ENCODE measurements at places on chromosomes 16 and 17.

- peak; percentile 77 for DNase-seq
Observed at GRCh38 chr16:11257131-11257938, 1.3 kb upstream of the SOCS1 start.

DNA sequence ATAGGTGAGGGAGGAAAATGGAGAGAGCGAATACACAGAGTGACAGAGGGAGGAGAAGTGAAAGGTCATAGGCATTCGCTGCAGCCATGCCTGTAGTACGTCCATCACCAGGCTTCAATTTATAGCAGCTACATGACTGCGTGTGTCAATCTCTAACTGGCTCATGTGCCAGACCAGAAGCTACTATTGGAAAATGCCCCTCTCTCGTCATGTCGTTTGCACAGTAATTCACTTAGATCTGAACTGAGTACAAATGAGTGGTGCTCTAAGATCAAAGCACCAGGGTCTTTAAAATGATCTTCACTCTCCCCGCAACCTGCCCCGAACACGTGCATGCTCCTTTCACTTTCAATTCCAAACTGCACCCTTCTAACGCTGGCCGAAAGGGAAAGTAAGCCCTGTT, 51.3 kb downstream of the ADCY9 start:
- DNase-seq: no peak

DNA sequence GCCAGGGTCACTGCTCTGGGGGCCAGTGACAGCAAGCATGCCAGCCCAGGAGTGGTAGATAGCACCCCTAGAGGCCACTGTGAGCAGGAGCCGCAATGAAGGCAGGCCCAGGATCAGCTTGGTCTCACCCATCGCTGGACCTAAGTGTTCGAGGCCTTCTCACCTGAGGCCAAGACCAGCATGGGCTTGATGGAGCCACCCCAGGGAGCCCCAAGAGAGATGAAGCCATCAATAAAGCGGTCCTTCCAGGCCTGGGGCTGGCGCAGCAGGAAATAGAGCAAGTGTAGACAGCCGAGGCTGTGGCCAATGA, 1.8 kb downstream of the LCAT start:
- DNase-seq: peak; percentile 31

GRCh38 chr17:27341041-27341471, 47.1 kb downstream of the WSB1 start:
- DNase-seq: no peak

GRCh38 chr16:65572156-65572555, 450.3 kb upstream of the CDH11 start:
- no peak for DNase-seq

- no peak for DNase-seq
Observed at GRCh38 chr16:23570992-23571632, 13.6 kb downstream of the UBFD1 start.

DNA sequence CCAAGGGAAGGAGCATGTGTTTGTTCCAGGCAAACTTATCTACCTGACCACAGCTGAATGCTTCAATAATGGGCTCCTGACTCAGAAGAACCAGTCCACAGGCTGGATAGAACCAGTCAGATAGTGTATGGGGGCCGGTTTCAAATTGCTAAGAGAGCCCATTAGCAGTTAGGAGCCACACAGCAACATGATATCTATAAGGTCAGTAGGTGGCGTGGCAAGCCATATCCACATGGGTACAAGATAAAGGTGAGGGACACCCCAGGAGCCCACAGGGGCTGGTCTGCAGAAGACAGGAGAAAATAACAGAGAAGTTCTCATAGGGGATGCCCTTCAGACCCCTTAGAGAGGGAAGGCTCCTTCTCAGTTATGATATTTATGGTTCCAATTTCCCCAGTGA, 31.6 kb upstream of the CDRT15 start:
- no peak for DNase-seq

DNA sequence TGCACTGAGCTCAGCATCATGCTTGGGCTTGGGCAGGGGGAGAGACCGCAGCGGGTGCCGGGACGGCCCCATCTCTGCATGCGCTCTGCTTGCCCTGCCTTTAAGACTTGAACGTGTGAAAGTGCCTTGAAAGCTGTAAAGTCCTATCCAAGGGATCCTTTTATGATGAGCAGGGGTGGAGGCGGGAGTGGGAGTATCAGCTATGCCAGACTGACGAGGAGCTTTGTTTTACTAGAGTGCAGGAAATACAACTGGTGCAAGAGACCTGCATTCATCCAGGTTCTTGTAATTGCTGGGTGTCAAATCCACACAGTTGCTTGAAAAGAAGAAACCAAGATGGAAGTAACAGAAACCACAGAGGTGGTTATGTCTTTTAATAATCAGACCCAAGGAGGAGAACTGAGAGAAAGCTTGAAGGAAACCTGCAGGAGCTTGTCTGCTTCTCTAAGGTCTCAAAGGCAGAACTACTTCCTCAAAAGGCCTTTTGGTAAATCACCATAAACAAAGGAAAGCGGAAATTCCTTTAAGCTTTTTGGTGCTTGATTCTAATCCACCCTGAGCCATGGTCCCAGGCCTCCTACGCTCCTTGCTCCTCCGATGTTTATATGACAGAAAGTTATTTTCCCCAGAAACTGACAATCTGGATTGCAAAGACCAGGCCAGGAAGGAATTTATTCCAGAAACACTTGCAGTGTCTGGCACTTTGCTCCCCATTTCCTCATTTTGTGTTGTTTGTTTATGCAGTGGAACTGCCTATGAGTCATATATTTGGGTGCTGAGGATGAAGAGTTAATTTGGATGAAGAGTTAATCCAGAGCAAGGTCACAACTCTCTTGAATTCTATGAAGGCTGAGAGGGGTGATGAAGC, 51.3 kb upstream of the FBXO47 start:
- DNase-seq: no peak

DNA sequence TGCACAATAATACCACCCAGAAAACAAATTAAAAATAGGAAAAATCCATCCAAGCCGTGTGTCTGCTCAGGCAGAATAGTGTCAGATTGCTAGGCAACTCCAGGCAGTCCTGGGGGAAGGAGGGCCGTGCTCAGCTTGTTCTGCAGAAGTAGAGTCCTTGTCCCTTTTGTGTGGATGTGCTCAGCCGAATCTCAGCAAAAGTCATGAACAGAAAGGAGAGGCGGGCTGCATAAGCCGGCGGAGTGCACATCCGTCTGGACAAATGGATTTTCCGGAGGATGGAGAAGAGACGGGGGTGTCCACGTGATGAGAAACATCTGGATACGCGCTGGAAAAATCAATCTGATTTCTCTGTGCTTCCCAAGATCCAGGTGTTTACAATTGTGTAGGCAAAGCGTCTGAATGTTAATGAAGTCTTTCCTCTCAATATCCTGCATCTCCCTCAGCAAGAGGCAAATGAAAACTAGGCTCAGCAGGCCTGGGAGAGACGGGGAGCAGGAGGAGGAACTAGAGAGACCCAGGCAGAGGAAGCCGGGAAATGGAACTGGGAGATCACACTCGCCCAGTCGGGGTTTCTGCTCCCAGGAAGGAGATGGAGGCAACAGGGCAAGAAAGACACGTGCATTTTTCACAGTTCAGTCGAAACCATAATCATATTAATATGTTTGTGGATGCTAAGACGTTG, 7.7 kb upstream of the RBFOX3 start:
- no peak for DNase-seq

DNA sequence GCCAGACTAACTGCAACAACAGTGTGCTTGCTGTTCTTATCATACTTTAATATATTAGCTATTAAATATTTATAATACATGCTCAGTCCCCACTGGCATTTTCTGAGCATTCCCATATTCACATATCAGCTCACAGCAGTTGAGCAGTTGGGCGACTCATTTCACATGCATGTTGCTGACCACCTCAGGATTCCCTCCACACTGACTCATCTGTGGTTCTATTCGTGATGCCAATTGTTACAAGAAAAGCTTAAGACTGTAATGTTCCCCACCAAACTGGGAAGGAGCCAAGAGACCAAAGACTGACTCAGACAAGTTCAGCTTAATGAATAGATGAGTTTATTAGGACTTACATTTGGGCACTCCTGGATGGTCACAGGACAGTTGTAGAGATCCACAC, 100.3 kb upstream of the KIF2B start:
- peak; percentile 91 for DNase-seq

DNA sequence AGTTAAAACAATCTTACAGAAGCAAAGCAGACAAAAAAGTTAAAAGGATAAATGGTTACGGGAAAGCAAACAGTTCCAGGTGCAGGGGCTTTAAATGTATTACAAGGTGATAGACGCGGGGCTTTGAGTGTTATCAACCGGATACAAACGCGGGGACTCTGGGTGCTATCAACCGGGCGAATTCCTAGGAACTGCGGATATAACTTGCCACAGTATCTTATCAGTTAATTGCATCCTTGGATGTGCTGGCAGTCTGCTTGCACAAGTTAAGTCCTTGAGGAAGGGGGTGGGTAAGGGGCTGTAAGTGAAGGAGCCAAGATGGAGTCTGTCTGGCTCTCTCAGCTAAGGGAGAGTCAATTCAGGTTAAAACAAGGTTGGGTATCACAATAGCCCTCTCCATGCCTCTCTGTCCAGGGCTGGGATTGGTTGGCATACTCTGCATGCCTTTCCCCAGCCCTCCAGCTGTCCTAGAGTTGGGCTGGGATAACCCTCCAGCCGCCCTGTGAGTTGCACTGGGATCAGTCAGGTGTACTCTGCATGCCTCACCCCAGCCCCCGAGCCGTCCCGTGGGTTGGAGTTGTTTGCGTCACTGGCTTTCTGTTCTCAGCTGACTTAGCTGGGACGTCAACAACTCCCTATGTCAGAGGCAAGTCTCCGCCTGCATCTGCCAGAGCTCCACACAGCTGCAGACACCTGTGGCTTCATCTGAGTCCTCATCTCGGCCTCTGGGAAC, 40.9 kb downstream of the TMEM235 start:
- no peak for DNase-seq

DNA sequence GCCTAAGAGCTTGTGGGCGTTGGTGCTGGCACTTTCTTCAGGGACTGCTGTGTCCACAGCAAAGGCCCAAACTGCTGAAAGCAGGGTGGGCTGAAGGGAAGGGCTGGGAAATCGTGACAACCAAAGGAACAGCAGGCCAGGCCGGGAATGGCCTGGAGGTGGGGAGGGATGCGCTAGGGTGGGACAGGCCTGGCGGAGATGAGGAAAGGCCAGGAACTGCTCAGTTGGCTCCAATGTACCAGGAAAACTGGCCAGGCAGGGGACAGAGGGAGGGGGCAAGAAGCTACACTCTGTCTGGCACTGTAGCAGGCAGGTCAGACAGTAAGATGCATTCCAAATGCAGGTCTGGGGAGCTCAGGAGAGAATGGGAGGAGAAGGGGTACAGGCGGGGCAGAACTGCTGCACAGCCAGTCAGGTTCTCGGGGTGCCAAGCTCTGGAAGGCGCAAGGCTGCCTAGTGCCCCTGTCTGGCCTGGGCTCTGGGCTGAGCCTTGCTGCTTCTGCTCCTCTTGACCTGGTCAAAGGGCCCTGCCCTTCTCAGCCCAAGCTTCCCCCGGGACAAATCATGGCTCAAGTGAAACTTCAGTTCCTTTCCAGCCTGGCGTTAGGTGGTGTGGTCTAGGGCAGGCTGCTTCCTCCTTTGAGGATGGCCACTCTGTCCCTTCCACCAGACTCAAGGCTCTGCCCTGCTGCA, 7.3 kb downstream of the PNMT start:
- DNase-seq: no peak

- peak; percentile 48 for DNase-seq
Observed at GRCh38 chr17:4960279-4960922, 7.2 kb downstream of the SPAG7 start.

GRCh38 chr17:82241183-82241925, 12.5 kb downstream of the SLC16A3 start:
- DNase-seq: peak; percentile 79

GRCh38 chr16:12708266-12708665, 95.4 kb downstream of the CPPED1 start:
- DNase-seq: no peak

DNA sequence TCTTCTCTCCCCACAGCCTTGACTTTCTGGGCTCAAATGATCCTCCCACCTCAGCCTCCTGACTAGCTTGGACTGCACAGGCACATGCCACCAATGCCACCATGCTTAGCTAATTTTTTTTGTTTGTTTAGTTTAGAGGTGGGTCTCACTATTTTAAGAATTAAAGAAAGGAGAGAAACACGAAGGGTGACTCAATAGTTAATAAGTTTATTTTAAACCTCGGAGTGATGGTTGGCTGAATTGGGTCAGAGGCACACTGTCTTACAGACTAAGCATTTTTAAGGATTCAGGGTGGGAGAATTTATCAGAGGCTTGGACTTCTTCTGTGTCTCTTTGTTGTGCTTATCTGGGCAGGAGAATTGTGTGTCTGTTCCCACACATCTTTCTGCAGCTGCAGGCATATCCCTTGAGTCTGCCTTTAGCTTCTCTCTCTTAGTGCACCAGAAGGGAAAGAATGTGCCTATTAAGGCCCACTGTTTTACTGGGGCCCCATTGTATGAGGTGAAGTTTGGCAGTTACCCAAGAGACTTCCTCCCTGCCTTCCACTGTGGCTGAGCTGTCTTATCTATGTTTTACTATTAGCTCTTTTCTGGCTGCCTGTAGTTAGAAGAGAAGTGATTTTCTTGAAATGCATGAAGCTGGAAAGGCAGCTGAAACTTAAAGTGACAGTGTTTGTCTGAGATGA, 2172.0 kb downstream of the TP53TG3F start:
- DNase-seq: peak; percentile 92

DNA sequence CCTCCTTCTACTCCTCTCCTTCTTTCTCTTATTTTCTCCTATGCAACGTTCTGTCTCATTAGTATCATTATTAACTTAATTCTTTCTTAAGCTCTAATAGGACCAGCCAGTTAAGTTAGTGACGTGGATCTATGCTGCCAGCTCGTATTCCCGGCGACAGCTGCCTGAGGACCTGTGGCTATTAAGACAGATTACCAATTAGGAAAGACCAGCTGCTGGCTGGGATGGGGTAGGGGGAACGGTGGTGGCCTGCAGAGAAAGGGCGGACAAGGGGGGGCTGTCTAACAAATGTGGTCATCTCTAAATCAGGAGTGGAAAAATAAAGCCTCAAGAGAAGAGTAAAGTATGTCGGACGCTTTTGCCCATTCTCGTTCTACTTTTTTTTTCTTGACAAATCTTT, 770 bp upstream of the MYH3 start:
- no peak for DNase-seq

DNA sequence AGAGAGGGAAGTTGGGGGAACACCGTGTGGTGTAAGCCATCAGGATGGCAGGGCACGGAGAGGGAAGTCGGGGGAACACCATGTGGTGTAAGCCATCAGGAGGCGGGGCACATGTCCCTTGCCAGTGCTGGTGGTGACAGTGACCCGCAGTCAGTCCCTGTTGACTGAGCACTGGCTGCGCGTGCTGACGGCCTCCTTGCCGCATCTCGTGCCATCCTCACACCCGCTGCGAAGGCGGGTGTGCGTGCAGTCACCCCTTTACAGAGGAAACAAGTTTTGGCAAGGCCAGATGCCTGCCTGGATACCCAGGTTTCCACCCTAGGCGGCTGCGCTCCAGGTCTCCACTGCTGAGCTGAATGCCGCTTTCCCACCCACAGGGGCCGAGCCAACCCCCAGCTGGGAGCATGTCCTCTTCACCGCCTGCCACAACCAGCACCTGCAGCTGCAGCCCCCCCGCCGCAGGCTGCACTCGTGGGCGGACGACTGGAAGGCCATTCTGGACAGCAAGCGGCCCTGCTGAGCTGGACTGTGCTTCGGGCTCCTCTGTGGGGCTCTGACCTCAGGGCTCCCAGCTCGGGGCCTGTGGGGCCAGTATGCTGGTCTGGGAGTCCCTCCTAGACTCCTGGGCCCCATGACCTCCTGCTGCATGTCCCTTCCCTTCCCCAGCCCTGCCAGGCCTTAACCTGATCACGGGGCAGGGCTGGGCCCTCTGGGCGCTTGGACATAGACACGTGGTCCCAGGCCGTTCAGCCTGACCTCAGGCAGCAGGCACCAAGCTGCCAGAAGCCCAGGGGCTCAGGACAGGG, 43.5 kb downstream of the NT5M start:
- DNase-seq: no peak

- no peak for DNase-seq
Observed at GRCh38 chr17:29169806-29170591, 10.2 kb downstream of the MYO18A start.
